ENCODE measurements at places on chromosomes 2 and 18.

GRCh38 chr18:32139835-32140283, 48.2 kb downstream of the RNF138 start:
- DNase-seq, result no peak

DNA sequence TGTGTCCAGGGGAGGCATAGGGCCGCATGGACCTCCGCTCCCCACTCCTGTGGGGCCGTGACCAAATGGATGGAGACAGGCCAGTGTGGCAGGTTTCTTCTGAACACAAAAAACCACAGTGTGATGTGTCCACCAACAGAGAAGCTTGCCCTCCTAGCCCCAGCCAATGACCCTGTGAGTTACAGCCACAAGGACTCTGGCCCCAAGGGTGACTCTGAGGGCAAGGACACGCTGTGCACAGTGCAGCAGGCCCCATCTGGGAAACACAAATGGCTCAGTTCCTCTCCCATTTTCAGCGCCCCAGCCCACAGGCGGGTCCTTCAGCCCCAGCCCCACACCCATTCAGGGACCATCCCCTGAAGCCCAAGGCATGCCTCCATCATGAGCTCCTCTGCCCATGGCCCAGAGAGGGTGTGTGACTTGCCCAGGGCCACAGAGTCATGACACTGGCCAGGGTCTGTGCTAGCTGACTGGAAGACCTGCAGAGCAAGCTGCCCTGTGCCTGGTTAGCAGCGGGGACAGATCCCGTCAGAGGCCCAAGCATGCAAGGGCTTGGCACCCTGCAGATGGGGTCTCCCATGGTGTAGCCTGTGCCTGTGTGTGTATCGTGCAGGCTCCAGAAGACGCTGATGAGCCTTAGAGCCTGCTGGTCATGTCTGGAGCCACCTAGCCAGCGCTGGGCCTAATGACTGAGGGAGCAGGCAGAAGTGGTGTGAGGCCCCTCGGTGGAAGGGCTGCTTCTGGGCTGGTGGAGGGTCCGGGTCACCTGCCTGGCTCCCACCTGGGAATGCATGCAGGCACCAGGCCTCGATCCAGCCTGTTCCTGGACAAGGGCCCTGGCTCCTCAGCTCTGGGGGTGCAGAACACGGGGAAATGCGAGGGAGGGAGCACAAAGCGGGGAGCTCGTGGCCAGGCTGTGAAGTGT, 47.7 kb downstream of the HS6ST1 start:
- DNase-seq, result no peak

DNA sequence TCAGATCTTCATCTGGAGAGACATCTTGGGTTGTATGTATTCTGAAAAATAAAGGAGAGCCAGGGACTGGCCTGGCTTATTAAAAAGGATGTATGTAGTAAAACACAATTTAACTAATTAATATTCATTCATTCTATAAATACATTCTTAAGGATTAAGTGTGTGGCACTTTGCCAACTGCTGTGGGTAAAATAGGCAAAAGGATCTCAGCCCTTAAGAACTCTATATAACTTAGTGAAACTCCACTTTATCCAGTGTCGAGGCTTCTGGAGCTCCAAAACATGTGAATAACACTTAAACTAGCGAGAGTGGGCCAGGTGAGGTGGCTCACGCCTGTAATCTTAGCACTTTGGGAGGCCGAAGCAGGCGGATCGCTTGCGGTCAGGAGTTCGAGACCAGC, 7.7 kb upstream of the STK39 start:
- no peak for DNase-seq

GRCh38 chr2:175576270-175576669, 394.8 kb upstream of the ATP5MC3 start:
- no peak for DNase-seq

DNA sequence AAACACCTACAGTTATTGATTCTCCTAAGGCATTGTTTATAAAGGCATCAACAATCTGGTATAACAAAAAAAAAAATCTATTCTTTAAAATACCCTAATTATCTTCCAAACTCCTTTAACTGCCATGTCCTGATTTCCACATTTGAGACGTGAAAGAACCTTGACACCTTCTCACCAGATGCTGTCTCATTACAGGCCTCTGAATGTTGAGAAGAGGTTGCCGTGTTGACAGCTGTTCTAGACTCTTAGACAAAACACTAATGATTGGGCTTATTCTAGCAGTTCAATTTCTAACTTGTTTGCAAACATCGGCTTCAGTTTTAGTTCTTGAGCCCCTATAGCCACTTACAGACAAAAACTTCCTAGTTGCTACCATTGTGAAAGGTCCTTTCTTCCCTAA, 988.8 kb downstream of the LRP1B start:
- no peak for DNase-seq

- no peak for DNase-seq
These were observed 58.1 kb upstream of the TGIF1 start for GRCh38 chr18:3391704-3392466.

Measured in CD4-positive, alpha-beta T cell treated with Interleukin-15 for 4 hours (primary cell).